T-helper 17 cell (primary cell): ENCODE measurements at places on chromosomes 3 and 15. TPM values are rescaled to one million over a fixed set of nuclear protein-coding genes. Genes with fewer than 3 reads are reported as not detected.

DNA sequence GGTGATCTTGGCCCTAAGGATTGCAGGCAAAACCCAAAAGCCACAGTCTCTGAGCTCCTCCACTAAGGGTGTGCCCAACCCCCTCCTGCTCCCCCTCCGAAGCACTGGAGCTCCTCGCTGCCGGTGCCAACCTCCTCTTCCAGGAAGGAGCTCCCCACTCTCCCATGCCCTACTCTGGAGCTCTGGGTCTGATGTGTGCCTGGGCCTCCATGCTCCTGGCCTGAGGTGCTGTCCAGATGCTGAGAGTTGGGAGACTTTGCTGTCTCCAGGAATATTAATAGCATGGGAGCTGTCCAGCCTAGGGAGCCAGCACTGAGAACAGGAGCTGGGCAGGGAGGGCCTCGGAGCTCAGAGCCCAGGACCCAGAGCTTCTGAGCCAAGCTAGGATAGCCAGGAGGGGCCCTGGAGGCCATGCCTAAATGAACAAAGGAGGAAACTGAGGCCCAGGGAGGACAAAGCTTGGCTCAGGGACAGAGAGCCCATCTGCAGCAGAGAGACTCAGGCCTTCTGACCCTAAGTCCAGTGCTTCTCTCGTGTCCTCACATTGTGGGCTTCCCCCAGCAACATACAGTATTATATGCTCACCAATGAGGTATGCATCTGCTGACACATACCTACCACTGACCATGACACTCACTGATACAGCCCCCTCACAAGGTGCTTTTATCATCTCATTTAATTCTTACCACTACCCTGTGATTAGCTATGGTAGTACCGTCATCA is 36.9 kb upstream of the HERC1 start:
- H3K27me3 ChIP-seq: no peaks in the 10 kb centered on the region
- no peak overlapping the region for H3K27ac ChIP-seq
- no peak overlapping the region for H3K4me3 ChIP-seq
- DNase-seq: no peak
- H3K4me1 ChIP-seq: peaks cover 5% of the 10 kb centered on the region

- H3K4me1 ChIP-seq: no peaks in the 10 kb centered on the region
- H3K27ac ChIP-seq: no peak overlapping the region
- no peaks in the 10 kb centered on the region for H3K36me3 ChIP-seq
- no peak overlapping the region for H3K4me3 ChIP-seq
- peaks cover 11% of the 10 kb centered on the region for H3K27me3 ChIP-seq
These were observed 47.6 kb upstream of the MED12L start for GRCh38 chr3:151037746-151038477.

- no peaks in the 10 kb centered on the region for H3K27me3 ChIP-seq
- DNase-seq: no peak
These were observed 71.4 kb upstream of the BHLHE40 start for GRCh38 chr3:4907643-4908432.

GRCh38 chr15:83379579-83379959 is 67.6 kb upstream of the SH3GL3 start:
- peaks cover 4% of the 10 kb centered on the region for H3K4me1 ChIP-seq
- no peak overlapping the region for H3K4me3 ChIP-seq
- H3K36me3 ChIP-seq: peaks cover 9% of the 10 kb centered on the region
- no peak overlapping the region for H3K27ac ChIP-seq

GRCh38 chr3:160040181-160040580 is 51.5 kb downstream of the IL12A start:
- H3K4me3 ChIP-seq: no peak overlapping the region
- H3K27ac ChIP-seq: no peak overlapping the region
- no peak for DNase-seq
- H3K36me3 ChIP-seq: no peaks in the 10 kb centered on the region
- H3K27me3 ChIP-seq: peaks cover 36% of the 10 kb centered on the region

DNA sequence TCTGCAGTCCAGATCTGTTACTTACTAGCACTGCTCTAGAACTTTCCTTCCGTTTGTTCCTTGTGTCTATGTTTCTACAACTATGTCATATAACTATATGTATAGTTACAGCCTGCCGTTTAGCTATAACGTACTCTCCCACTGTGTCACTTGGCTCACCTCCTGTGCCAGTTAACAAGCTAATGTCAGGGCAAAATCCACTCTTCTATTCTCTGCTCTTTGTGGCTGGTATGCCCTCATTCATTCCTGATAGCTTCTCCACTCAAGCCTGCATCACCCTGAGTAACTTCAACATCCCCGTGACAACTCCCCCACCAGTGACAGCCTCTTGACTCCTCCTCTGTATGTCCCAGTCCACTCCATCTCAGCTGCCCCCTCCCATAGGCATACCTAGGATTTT is 229.2 kb downstream of the TJP1 start:
- no peak overlapping the region for H3K4me3 ChIP-seq
- H3K4me1 ChIP-seq: no peaks in the 10 kb centered on the region
- no peak for DNase-seq

The ARHGAP11A gene
- 7.6 TPM for total RNA-seq

DNA sequence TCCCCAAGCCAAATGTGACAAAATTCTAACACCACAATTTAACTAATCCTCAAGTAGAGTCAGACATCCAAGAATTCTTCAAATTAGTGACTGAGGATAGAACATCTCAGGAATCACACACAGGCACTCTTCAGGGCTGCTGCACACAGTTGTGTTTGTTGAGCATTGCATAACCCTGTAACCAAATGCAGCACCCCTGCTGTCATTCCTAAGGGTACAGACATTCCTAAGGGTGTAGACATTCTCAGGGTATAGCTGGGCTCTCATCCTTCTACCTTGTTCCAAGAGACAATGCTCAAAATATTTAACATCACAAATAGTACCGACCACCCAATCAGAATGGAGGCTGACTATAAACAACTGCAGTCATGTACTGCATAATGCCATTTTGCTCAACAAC is 107.1 kb upstream of the UBE2E2 start:
- no peak for DNase-seq
- H3K4me1 ChIP-seq: no peaks in the 10 kb centered on the region
- no peaks in the 10 kb centered on the region for H3K36me3 ChIP-seq

GRCh38 chr15:89009080-89009479 is 79.2 kb upstream of the ABHD2 start:
- DNase-seq: no peak
- H3K27me3 ChIP-seq: peaks cover 49% of the 10 kb centered on the region
- peaks cover 3% of the 10 kb centered on the region for H3K36me3 ChIP-seq
- H3K27ac ChIP-seq: no peak overlapping the region
- peaks cover 5% of the 10 kb centered on the region for H3K4me1 ChIP-seq

DNA sequence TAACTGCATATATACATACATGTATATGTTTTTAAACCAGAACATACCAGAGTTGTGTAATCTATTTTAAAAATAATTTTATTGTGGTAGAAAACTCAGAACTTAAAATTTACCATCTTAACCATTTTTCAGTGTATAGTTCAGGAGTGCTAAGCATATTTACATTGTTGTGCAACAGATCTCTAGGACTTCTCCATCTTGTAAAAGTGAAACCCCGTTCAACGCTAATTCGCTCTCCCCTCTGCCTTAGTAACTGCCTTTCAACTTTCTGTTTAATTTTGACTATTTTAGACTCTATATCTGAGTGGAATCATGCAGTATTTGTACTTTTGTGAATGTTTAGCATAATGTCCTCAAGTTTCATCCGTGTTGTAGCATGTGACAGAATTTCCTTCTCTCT is 51.8 kb upstream of the SSR3 start:
- peak overlapping the region; percentile 71 for H3K27ac ChIP-seq
- peaks cover 14% of the 10 kb centered on the region for H3K4me1 ChIP-seq
- no peak for DNase-seq
- peak overlapping the region; percentile 88 for H3K4me3 ChIP-seq

DNA sequence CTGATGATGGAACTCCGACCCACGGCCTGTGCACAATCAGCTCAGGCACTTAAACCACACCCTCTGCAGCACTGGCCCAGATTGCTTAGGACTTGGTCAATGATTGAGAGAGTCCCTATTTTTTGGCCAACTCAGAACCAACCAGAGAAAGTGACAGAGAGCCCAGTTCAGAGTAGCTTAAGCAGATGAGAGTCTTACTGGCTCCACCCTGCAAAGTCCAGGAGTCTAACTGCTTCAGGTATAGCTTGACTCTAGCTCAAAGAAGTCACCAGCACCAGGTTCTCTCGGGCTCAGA is 20.1 kb downstream of the SLC6A20 start:
- H3K27ac ChIP-seq: no peak overlapping the region
- H3K4me3 ChIP-seq: no peak overlapping the region
- DNase-seq: no peak
- H3K36me3 ChIP-seq: no peaks in the 10 kb centered on the region

- H3K4me3 ChIP-seq: peak overlapping the region; percentile 19
- H3K27me3 ChIP-seq: no peaks in the 10 kb centered on the region
- peak overlapping the region; percentile 56 for H3K27ac ChIP-seq
- peaks cover 40% of the 10 kb centered on the region for H3K4me1 ChIP-seq
- peaks cover 8% of the 10 kb centered on the region for H3K36me3 ChIP-seq
- DNase-seq: no peak
These were observed 3.9 kb downstream of the NSUN3 start for GRCh38 chr3:94066506-94067500.

GRCh38 chr3:49900491-49901153 is 3.1 kb downstream of the MST1R start:
- H3K36me3 ChIP-seq: no peaks in the 10 kb centered on the region
- H3K27me3 ChIP-seq: no peaks in the 10 kb centered on the region
- DNase-seq: no peak
- H3K27ac ChIP-seq: peak overlapping the region; percentile 29
- H3K4me1 ChIP-seq: peaks cover 13% of the 10 kb centered on the region
- no peak overlapping the region for H3K4me3 ChIP-seq

GRCh38 chr15:101020945-101021344 is 101.8 kb downstream of the LRRK1 start:
- H3K4me3 ChIP-seq: no peak overlapping the region
- peaks cover 2% of the 10 kb centered on the region for H3K4me1 ChIP-seq
- H3K27ac ChIP-seq: no peak overlapping the region

The MKRN3 gene
- total RNA-seq: 0.55 TPM

The HHATL gene
- total RNA-seq: not detected

- H3K36me3 ChIP-seq: no peaks in the 10 kb centered on the region
- H3K4me1 ChIP-seq: no peaks in the 10 kb centered on the region
- no peak overlapping the region for H3K27ac ChIP-seq
- DNase-seq: no peak
- H3K27me3 ChIP-seq: no peaks in the 10 kb centered on the region
These were observed 153.3 kb downstream of the EPHA3 start for GRCh38 chr3:89260721-89261120.

GRCh38 chr3:60737633-60738399 is 513.4 kb downstream of the FHIT start:
- no peak overlapping the region for H3K27ac ChIP-seq
- no peaks in the 10 kb centered on the region for H3K4me1 ChIP-seq
- no peaks in the 10 kb centered on the region for H3K36me3 ChIP-seq
- DNase-seq: no peak
- no peaks in the 10 kb centered on the region for H3K27me3 ChIP-seq

DNA sequence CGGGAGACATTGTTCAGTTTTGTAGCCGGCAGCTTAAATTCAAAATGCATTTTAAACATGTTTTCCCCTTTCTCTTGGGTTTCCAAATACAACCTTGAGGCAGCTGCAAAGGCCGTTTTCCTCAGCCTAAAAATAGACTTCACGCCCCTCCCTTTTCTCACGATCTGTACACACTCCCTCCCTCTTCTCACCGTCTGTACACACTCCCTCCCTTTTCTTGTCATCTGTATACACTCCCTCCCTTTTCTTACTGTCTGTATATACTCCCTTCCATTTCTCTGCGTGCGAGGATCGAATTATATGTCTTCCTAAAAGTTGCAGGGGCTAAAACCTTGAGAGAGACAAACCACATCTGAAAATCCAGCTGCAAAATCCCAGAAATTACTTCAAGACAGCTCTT is 8.9 kb downstream of the MUC4 start:
- H3K4me3 ChIP-seq: peak overlapping the region; percentile 61
- no peaks in the 10 kb centered on the region for H3K36me3 ChIP-seq
- peaks cover 11% of the 10 kb centered on the region for H3K27me3 ChIP-seq
- DNase-seq: no peak
- H3K4me1 ChIP-seq: peaks cover 46% of the 10 kb centered on the region
- H3K27ac ChIP-seq: peak overlapping the region; percentile 60

- peaks cover 4% of the 10 kb centered on the region for H3K36me3 ChIP-seq
- H3K27me3 ChIP-seq: peaks cover 46% of the 10 kb centered on the region
- no peak for DNase-seq
- no peak overlapping the region for H3K4me3 ChIP-seq
- H3K27ac ChIP-seq: no peak overlapping the region
These were observed 71.8 kb downstream of the SENP2 start for GRCh38 chr3:185657691-185658503.

GRCh38 chr3:124890573-124891190 is 3.5 kb upstream of the ITGB5 start:
- peaks cover 36% of the 10 kb centered on the region for H3K27me3 ChIP-seq
- no peak overlapping the region for H3K4me3 ChIP-seq
- no peak for DNase-seq
- H3K36me3 ChIP-seq: peaks cover 2% of the 10 kb centered on the region
- H3K4me1 ChIP-seq: peaks cover 10% of the 10 kb centered on the region

GRCh38 chr3:54020436-54020835 is 101.9 kb upstream of the CACNA2D3 start:
- H3K27ac ChIP-seq: no peak overlapping the region
- DNase-seq: no peak
- H3K4me1 ChIP-seq: no peaks in the 10 kb centered on the region

DNA sequence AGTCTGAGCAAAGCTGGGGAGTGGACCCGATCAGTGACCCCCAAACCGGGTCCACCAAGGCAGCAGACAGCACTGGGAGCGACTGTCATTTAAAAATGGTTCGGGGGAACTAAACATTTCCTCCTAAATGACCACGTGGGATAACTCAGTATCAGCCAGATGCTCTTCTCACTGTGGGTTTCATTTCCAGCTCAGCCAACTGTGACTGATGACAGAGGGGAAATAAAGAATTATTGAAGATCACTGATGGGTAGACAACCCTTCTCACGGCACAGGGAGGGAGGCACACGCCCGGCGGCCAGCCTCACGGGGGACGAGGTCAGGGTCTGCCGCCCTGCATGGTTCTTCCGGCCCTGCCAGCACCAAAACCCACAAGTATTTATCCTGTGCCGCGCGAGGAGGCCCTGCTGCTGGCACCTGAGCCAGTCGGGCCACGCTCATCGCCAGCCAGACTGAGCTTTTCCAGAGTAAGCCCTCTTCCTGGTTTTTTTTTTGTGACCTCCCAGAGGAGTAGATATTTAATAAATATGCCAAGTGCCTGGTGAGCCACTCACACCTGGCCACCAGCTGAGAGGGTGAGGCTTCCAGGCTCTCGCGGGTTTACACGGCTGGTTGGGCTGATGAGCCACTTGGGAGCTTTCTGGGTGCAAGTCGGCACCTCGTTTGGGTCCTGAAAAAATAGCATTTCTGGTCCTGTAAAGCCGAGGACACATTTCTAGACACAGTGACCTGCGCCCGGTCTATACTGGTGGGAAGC is 6.2 kb downstream of the MELTF start:
- peaks cover 8% of the 10 kb centered on the region for H3K4me1 ChIP-seq
- no peak overlapping the region for H3K27ac ChIP-seq
- H3K27me3 ChIP-seq: peaks cover 19% of the 10 kb centered on the region
- no peak for DNase-seq
- no peaks in the 10 kb centered on the region for H3K36me3 ChIP-seq

The NEO1 gene
- total RNA-seq: 22.9 TPM

GRCh38 chr15:25839638-25840156 is 23.4 kb downstream of the ATP10A start:
- no peak for DNase-seq
- H3K4me1 ChIP-seq: peaks cover 28% of the 10 kb centered on the region
- no peak overlapping the region for H3K4me3 ChIP-seq
- no peaks in the 10 kb centered on the region for H3K36me3 ChIP-seq

The POPDC2 gene
- total RNA-seq: 4.3 TPM

The SLC9A9 gene
- 31.8 TPM for total RNA-seq
